ENCODE measurements at places on chromosomes 5 and 9.

GRCh38 chr9:117718085-117718484, 13.9 kb downstream of the TLR4 start:
- DNase-seq: no peak

GRCh38 chr5:19676895-19677294, 311.1 kb downstream of the CDH18 start:
- DNase-seq: no peak

DNA sequence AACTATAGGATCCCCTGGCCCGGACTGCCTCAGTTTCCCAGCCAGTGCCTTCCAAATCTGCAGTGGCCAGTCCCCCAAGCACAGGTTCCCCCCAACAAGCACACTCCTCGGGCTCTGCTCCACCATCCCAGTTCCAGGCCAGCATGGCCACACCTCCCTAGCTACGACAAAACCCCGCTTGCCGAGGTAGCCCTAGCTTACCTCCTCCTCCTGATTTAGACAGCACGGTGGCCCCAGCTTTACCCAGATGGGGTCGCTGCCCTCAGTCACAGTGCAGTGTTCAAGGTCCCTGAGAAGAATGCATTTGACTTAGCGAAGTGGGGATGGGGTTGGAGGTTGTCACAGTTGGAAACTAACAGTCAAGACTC, 40.8 kb upstream of the GARNL3 start:
- no peak for DNase-seq

- no peak for DNase-seq
These were observed 394.1 kb downstream of the ZNF608 start for GRCh38 chr5:124352312-124352711.

DNA sequence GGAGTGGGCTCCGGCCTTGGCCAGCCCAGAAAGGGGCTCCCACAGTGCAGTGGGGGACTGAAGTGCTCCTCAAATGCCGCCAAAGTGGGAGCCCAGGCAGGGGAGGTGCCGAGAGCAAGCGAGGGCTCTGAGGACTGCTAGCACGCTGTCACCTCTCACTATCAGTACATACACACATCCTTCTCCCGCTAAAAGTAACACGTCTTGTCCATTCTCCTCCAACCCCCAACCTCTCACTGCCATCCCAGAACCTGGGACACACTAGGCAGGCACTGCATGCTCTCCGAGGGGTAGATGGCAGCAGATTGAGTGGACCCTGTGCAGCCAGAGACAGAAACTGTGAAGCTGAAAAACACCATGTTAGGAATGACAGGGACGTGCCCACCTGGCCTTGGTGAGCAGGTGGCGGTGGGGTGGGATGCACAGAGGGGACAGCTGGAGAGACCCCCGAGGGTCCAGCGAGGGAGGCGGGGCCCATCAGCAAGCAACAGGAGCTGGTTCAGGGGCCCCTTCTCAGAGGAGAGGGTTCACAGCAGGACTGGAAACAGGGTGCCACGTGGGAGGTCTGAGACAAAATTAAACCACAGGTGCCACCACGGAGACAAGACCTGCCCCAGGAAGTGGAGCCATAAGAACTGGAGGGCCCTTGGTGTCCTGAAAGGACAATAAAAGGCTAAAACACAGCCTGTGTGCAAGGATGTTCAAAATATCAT, 16.9 kb downstream of the SEMA4D start:
- no peak for DNase-seq
